ENCODE measurements at places on chromosomes 3 and 15.

GRCh38 chr3:197462808-197463207, 93.0 kb downstream of the BDH1 start:
- no peak for DNase-seq

GRCh38 chr3:54494209-54494608, 371.9 kb downstream of the CACNA2D3 start:
- no peak for DNase-seq

DNA sequence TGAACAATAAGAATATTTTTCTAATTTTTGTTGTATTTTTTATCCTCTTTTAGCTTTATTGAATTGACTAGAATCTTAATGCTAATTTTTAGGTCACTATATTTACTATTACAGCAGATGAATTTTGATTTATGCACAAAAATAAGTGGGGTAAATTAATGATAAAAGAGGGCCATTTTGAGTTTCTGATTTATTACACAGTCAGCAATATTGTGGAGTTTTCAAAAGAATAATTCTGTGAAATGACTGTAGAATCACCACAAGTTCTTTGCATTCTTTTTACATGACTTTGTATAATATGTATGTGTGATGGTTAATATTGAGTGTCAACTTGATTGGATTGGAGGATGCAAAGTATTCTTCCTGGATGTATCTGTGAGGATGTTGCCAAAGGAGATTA, 812.4 kb upstream of the DPPA4 start:
- no peak for DNase-seq

DNA sequence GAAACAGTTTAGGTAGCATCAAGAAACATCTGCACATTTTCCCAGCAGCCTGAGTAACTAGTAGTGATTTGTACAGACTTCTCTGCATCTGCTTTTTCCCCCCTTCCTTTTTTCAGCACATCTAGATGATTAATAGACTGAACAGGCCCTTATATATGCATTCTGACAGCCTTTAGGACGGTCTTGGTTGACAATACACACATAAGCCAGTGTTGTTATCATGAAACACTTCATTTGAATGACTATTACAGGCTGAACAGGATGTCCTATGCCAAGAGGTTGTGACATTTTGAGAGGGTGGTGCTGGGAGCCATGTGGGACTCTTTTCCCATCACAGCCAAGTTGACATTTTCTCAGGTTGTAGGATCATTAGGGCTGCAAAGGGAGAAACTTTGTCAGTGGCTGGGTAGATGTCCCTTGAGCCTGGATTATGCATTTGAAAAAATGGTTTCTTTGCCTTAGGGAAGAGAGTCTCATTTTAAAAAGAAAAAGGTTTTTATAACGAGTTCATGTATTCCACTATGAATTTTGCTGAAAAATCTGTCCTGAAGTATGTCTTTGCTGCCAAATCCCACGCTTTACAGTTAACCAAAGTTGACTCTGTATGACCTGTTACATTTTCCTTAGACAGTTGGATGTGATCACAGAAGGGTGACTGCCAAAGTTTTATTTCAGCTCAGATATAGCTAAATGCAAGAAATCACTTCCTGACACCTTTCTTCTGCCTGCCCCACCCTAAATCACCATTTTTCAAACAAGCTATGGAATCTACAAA, 73.7 kb downstream of the FILIP1L start:
- DNase-seq, result no peak

DNA sequence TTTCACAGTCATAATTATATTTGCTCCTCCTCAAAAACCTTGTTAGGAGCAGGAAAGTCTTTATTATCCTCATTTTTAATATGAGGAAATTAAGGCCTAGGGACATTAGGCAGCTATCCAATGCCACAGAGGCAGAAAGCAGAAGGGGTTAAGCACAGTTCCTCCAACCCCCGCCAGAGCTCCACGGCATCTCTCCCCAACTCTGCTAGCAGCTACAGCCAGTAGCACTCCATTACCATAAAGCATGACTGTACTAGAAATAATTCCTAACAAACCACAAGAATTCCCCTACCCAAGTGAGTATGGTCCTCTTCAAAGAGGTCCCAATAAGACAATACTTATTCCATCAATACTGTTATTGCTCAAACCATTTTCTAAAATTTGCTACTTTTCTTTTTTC, 9.8 kb downstream of the HEG1 start:
- DNase-seq, result no peak

DNA sequence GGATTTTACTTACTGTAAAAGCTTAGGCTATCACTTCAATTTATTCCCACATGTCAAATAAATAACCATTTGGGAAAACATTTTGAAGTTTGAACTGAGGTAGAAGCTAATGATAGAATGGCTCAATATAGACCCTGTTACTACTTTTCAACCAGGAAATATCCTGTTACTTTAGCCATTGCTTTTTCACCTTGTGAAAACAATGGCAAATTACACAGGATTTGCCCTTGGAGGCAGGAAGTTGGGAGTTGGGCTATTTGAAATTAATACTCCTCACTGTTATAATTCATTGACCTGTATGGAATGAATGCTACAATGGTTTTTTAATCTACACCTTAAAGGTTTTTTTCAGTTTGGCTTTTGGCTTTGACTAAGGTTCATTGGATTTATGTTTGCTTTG, 98.1 kb upstream of the UBE2E2 start:
- no peak for DNase-seq

- DNase-seq, result no peak
Observed at GRCh38 chr3:177528306-177529070, 331.2 kb upstream of the TBL1XR1 start.

GRCh38 chr3:157785102-157785826, 282.0 kb upstream of the VEPH1 start:
- DNase-seq, result no peak

All from AML-193 (cell line).